Fibroblast of skin of right biceps (primary cell): ENCODE measurements at places on chromosomes 4 and X.

- DNase-seq, result peak; percentile 2
Observed at GRCh38 chrX:53605004-53605403, 81.5 kb downstream of the HUWE1 start.

DNA sequence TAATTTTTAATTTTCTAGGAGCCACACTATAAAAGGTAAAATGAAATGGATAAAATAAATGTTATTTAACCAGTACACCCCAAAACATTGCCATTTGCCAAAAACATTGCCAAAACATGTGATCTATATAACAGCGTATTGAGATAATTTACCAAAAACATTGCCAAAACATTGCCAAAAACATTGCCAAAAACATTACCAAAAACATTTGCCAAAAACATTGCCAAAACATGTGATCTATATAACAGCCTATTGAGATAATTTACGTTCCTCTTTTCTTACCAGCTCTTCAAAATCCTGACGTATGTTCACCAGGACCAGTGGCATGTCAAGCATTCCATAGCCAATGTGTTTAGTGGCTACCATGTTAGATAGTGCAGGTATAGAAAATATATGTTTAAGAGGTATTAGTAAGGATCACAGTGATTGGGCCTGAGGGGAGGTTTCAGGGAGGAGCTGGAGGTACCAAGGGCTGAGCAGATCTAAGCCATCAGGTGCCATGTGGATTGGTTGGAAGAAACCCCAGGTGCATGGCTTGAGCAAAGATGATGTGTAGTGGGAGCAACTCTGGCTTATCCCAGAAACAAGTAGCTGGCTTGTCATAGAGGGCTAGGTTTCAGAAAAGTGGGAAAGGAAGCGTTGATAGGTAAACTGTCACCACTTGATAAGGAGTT is 42.6 kb downstream of the RAPGEF2 start:
- DNase-seq, result no peak

DNA sequence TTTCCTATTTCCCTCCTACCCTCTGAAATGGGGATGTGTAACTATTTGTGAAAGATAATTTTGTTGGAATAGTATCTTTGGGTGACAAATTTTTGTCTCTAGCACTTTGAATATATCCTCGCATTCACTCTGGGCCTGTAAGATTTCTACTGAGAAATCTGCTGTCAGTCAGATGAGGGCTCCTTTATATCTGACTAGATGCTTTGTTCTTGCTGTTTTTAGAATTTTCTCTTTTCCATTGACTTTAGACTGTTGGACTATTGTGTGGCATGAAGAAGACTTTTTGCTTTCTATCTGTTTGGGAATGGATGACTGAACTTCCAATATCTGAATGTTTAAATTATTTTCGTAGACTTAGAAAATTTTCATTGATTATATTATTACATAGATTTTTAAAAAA is 54.2 kb upstream of the GRID2 start:
- DNase-seq, result no peak

- no peak for DNase-seq
Observed at GRCh38 chr4:40731361-40731760, 18.4 kb upstream of the NSUN7 start.

DNA sequence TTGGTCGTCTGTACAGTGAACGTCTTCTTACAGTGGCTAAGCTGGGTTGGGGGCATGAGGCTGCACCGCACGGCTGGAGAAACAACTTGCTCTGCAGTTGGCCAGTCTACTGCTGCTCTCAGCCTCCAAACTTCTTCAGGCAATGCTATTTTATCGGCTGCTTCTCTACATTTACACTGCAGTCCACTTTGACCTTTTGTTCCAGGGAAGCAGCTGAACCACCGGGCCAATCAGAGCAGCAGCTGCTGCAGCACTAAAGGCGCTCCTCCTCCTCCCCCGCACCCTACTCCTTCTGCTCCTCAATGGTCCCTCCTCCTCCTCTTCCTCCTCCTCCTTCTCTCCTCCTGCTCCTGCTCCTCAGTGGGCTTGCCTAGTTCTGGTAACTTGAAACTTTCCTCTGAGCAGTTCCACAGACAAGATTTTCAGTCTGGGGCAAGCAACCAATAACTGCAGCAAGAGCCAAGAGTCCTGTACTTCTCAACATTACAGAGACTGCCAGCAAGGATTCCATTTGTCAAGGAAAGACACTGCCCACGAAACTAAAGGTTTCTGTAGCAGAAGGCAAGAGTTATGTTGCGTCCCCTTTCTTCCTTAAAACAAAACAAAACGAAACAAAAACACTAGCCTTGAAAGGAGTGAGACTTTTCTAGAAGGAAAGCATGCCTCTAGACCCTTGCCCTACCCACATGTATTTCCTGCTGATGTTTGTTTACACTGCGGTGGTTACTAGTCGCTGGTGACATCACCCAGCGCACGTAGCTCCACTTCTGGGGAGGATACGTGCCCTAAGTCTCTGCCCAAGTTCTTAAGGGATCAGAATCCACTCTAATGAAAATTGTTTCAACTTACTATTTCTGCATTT is 125.7 kb upstream of the NAP1L5 start:
- DNase-seq, result peak; percentile 89

DNA sequence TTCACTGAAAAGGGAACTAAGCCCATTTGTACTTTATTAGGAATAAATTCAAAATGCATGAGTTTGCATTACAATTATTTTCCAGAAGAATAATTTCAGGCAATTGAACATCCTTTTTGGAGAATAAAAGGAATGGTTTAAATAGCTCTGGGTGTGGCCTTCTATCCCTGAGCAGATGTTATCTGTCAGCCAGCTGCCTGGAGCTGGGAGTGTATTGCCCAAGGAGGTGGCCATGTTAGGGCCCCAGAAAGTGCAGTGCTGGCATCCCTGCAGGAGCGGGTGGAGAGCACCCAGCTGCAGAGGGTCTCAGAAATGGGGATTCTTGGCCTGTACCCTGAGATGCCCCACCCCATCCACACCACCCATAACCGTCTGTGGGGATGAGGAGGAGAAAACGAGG is 21.6 kb upstream of the VEGFD start:
- no peak for DNase-seq

DNA sequence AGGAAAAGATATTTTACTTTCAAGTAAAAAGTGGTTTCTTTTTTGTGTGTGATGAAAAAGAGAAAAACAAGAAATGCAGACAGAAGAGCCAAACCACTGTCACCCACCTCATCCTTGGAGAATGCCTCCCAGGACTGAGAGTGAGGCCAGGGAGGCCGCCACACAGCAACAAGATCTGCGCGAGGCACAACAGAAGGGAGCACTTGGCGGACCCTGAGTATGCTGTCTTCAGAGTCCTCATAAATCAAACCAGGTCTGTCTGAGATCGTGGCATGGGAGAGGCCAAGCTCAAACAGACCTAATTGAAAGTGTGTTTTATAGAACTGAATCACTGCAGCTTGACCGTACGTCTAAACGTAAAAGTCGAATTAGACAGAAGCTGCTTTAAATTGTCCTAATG is 134.3 kb upstream of the VCX2 start:
- DNase-seq, result peak; percentile 13

- no peak for DNase-seq
Observed at GRCh38 chr4:13783800-13784411, 156.4 kb upstream of the BOD1L1 start.

- DNase-seq, result peak; percentile 81
Observed at GRCh38 chr4:172998527-172999469, 169.8 kb upstream of the GALNT7 start.

DNA sequence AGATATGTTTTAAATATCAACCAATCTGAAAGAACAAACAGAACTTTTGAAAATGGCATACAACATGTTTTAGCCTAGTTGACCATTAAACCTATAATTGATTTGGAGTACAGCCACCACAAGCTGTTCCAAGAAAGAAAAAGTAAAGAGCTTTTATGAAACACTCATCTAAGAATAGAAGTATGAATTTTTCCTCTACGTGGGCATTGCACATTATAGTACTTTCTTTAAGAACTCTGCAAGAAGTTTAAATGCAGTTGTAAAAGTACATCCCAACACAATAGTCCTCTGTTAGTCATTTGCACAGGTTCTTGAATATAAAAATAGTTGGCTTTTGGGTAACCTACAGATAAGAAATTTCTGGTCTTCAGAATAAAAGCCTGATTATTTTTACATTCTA is 933.6 kb upstream of the ADGRL3 start:
- DNase-seq, result no peak

DNA sequence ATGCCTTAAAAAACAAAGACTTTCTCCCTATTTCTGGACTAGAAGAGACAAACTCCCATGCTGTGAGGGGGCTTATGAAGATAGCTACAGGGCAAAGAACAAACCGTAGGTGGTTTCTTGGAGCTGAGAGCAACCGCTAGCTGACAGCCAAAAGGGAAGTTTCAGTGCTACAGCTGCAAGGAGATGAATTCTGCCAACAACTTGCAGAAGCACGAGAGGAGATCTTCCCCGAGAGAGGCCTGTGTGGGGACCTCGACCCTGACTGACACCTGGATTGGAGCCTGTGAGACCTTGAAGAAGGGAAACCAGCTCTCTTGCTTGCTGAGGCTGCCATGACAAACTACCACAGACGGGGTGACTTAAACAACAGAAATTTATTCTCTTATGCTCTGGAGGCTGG is 183.8 kb upstream of the VCX3A start:
- DNase-seq, result no peak

DNA sequence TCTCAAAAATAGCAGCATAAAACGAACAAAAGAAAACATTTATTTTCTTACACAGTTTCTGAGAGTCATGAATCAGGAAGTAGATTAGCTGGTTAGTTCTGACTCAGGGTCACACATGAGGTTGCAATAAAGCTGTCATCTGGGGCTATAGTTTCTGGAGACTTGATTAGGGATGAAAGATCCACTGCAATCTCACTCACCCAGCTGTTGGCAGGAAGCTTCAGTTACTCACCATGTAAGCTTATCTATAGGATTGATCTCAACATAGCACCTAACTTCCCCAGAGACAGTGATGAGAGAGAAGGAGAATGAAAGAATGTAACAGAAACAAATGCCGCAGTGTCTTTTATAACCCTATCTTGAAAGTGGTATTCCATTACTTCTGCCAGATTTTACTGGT is 435.5 kb downstream of the GABRG1 start:
- no peak for DNase-seq

DNA sequence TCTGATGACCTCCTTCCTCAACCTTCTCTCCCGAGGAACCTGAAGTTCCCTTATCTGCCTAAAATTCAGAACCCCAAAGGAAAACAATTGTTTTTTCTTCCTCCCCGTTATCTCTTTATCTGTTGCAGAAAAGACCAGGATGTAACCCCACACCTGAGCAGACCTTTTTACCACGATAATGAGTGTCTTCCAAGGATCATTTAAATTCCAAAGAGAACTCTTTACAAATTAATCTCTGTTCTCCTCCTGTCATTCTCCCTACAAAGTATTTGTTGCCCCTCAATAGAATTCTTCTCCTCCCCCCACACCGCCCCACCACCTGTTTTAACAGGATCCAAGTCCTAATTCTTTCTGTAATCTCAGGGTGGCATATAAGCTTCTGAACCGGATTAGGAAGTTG is 78.5 kb upstream of the NLGN4X start:
- DNase-seq, result no peak

- DNase-seq, result no peak
Observed at GRCh38 chrX:79089896-79090584, 54.4 kb upstream of the GPR174 start.

DNA sequence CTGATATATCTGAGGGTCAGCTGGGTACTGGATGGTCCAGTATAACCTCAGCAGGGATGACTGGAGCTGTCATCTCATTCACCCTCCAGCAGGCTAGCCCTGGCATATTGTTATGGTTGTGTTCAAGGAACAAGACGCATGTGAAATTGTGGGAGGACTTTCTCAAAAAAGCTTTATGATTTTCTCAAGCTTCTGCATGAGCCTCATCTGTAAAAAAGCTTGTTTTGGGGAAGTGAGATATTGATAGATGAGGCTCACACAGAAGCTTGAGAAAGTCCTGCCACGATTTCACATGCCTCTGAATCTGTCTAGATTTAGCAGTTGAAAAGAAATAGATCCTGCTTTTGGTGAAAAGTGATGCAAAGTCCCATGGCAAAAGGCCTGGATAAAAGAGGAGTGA is 93.4 kb downstream of the SPCS3 start:
- DNase-seq, result no peak

GRCh38 chr4:53730031-53730805 is 138.9 kb upstream of the LNX1 start:
- peak; percentile 32 for DNase-seq

- no peak for DNase-seq
Observed at GRCh38 chr4:188399834-188400233, 260.6 kb downstream of the TRIML1 start.

DNA sequence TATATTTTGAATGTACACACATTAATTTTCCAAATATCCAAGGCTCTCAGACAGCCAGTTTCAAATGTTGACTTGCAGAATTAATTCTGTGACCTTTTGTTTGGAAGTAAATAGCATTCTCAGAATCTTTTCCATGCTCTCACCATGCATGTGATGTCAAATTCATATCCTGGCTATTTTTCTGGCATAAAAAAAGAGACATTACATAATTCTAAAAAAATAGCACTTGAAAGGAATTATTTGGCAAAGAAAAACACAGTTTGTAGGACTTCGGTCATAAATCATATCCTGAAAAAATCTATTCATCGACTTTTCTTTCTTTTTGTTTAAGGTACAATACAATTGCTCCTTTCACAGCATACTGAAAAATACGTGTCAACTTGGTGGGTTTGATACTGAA is 111.2 kb downstream of the GLRA3 start:
- no peak for DNase-seq

GRCh38 chr4:55346851-55347255 is 811 bp downstream of the SRD5A3 start:
- no peak for DNase-seq

GRCh38 chr4:140529434-140529833 is 5.5 kb downstream of the ELMOD2 start:
- DNase-seq, result no peak

DNA sequence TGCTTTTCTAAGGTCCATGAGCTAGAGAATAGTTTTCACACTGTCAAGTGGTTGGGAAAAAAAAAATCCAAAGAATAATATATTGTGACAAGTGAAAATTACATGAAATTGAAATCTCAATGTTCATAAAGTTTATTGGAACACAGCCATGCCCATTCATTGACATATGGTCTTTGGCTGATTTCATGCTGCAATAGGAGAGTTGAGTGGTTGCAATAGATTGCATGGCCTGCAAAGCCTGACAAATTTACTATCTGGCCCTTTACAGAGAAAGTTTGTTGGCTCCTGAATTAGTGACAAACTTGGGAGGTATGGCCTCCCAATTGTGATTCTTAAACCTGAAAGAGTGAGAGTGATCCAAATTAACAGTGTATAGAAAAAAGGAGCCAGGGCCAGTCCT is 115.5 kb upstream of the FAM9C start:
- no peak for DNase-seq
